CD8-positive, alpha-beta T cell (primary cell): ENCODE measurements at places on chromosomes 5 and 9.

- peak; percentile 25 for DNase-seq
Measured at GRCh38 chr9:69027355-69028097, 8.0 kb upstream of the FXN start.

GRCh38 chr9:135969064-135969683 is 8.0 kb upstream of the UBAC1 start:
- no peak for DNase-seq

GRCh38 chr9:14021871-14022525 is 291.9 kb downstream of the NFIB start:
- DNase-seq: no peak

GRCh38 chr5:58300346-58300895 is 159.5 kb downstream of the PLK2 start:
- DNase-seq: no peak

DNA sequence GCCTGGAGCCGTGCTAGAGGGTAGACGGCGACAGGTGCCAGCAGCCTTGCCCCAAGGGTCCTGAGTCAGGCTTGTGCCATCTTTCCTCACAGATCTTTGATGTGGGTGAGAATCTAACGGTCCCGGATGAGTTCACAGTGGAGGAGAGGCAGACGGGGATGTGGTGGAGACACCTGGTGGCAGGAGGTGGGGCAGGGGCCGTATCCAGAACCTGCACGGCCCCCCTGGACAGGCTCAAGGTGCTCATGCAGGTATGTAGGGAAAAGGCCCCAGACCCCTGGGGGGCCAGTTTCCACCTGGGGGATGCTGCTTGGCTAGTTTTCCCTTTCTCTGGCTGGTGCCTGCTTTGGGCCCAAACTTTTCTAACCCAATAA is 24.0 kb downstream of the PTGES2 start:
- DNase-seq: peak; percentile 70

GRCh38 chr9:100679834-100680233 is 102.0 kb downstream of the CAVIN4 start:
- DNase-seq: no peak

DNA sequence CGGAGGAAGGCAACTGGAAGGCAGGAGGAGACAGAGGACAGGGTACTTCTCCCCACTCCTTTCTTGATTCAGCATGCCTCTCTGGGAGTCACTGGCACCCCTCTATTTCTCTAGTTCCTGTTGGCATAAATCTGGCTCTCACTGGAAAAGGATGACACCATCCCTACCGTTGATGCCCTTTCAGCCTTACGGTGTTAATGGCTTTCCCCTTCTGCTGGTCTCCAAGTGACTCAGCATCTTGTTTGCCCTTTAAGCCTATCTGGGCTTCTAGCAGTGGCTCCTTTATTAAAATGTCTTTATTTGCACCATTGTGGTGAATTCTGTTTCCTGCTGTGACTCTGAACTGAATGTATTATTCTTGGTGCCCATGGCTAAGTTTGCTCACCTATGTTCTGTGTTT is 227.3 kb upstream of the GLRA1 start:
- no peak for DNase-seq

- no peak for DNase-seq
Measured at GRCh38 chr5:133846478-133847226, 121.8 kb downstream of the C5orf15 start.

- no peak for DNase-seq
Measured at GRCh38 chr5:133114166-133114932, 62.5 kb downstream of the HSPA4 start.

- DNase-seq: no peak
Measured at GRCh38 chr9:99762470-99762869, 59.2 kb upstream of the NR4A3 start.

DNA sequence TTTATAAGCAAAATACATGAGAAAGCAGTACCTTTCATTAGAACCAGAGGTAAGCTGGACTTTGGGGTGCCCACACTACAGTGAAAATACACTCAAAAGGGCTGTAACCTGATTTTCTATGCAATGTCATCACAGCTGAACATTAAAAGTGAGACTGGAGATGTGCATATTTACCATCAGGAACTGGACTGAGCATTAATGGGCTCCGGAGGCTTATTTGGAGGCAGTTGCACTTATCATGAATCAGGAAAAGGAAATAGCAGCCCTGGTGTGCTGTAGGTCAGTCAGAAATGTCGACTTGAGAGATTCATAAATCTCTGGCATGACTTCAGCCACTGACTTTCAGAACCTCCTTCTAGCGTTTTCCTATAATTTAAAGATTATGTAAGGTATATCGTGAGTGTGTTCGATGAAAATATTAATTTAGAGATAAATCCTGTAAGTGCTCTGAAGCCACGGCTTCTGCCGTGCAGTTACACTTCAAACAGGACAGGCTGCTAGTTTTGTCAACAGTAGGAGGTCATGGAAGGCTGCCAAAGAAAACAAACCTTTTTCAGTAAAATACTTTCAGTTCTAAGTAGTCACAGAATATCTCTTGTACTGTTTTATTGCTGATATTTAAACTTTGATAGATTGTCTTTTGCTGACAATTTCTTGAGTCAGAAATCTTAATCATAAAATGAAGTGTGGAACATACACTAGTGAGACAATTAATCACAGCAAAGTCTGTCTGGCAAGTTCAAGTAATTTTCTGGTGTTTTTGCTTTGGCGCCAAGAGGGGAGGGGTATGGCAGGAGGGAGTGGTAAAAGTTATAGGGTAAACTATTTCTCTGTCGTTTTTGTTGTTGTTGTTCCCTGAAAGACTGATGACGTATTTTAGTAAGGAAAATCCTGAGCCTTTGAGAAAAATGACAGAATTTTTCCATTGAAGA is 939.7 kb downstream of the NR2F1-AS1 start:
- DNase-seq: no peak

GRCh38 chr9:27447031-27447683 is 76.9 kb upstream of the IFNK start:
- no peak for DNase-seq

DNA sequence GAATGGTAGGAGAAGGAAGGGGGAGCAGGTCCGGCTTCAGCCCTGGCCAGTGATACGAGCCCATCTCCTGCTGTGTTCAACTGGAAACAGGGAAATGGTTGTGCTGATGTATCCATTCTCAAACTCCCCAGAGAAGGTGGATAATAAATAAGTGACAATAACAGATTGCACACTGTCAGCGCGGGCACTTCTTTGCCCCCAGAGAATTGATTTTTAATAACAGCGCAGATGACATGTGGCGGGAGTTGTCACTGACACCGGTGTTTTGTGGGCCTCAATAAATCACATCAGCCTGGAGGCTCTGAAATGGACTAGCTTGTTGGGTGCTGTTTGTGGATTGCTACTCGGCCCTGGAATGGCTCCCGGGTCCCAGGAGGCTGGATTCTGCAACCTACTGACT is 141.4 kb upstream of the PANK3 start:
- DNase-seq: no peak

- DNase-seq: no peak
Measured at GRCh38 chr5:54725391-54726280, 208.1 kb downstream of the SNX18 start.

- DNase-seq: no peak
Measured at GRCh38 chr5:43416803-43417394, 4.7 kb upstream of the CCL28 start.

DNA sequence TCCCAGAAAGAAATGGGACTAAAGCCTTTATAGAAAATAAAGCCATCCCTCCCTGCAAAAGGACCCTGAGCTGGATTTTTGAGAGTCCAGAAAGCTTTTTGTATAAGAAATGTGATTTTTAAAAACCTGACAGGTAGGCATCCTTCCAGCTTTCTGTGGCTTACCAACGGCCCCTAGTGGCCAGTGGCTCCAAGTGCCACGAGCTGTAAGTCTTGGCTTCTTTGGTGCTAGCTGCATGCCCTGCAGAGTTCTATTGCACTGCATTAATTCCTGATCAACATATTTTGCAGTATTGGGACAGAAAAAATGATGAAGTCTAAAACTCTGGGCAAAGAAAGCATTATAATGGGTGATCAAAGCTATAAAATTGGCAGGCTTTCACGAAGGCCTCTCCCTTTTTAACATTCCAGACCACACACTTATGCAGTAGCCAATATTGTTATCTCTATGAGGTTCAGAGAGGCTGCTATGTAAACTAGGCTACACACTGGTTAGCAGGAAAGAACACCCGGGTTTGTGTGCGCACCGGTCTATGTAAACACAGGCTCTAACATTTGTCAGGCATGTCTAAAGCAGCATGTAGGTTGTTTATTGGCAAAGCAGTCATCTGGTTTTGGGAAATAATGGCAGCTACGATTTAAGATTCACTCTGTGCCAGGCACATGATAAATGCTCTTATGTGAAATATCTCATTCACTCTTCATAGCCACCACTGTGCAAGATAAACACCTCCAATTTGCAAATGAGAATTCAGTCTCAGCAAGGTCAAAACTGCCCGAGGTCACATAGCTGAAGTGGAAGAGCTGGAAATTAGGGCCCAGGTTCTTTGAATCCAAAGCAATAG is 55.2 kb downstream of the NMUR2 start:
- no peak for DNase-seq

DNA sequence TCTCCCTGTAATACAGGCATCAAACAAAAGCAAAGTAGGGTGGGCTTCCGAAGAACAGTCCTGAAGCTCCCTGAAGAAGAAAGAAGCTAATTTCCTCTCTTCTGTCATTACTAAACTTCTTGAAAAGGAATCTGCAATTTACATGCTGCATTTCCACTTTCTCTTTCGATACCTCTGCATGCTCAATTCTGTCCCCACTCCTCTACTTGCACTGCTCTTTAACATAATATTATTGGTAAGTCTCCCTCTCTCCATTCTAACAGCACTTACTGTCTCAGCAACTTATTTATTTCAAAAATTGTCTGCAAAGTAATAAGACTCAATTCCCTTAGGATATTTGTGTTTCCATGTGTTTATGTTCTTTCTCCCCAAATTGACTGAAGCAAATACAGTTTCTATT is 3.9 kb upstream of the PLPP1 start:
- no peak for DNase-seq

DNA sequence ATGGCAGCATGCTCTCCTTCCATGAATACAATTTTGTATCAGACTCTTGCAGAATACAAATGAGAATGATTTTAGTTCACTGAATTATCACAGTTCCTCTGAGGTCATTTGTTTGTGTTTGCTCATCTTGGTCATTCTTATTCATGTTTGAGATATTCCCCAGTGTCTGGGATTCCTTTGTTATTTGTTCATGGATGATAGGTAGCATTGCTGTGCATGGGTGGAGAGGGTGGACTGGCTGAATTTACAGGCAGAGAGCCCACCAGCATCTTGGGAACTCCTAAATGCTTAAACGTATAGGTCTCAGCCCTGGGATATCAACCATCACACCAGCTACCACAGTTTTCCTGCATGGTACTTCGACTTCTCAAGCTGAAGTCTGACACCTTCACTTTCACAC is 459.8 kb downstream of the CCDC171 start:
- no peak for DNase-seq

- DNase-seq: no peak
Measured at GRCh38 chr5:164721656-164722055, 1216.2 kb downstream of the MAT2B start.

DNA sequence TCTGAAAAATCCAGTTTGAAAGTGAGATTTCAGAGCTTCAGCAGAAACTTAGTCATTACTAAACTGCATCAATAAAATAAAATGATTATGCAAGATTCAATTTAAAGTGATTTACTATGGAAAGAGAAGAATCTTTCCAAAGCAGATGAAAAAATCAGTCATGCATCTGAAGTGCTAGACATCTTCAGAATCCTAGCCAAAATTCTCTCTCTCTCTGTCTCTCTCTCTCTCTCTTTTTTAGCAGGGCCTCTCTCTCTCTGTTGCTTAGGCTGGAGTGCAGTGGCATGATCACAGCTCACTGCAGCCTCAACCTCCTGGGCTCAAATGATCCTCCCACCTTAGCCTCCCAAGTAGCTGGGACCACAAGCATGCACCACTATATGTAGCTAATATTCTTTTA is 18.2 kb upstream of the UBLCP1 start:
- no peak for DNase-seq

DNA sequence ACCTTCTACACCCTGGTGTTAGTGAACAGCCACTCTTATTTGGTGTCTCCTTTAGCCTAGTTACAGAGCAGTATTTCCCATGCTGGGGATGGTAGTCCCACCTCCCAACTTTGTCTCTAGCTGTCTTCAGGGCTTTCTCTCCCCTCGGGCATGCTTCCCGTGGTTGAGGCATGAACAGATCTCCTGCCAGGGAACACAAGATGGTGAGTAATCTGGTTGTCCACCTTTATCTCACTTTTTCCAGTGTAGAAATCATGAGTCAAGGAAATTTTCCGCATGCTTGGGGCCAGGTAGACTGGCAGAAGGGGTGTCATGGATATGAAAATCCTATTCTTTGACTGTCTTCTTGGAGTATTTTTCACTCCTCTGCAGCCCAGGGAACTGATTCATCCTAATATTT is 532.9 kb downstream of the ANXA1 start:
- DNase-seq: no peak

DNA sequence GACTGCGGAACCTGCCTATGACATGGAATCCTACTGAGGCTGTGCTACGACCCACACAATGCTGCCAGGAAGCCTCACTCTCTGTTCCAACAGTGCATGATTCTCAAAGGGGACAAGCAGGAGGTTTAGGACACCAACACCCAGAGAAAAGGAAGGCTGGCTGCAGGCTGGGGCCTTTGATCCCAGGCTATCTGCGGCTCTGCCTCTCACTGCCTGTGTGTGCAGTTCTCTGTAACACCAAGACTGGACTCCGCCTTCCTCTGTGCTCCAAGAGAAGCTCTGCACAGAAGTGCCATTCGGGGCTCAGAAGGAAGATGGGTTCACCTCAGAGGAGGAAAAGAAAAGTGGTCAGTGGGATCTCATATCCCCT is 20.5 kb downstream of the ANKH start:
- no peak for DNase-seq

DNA sequence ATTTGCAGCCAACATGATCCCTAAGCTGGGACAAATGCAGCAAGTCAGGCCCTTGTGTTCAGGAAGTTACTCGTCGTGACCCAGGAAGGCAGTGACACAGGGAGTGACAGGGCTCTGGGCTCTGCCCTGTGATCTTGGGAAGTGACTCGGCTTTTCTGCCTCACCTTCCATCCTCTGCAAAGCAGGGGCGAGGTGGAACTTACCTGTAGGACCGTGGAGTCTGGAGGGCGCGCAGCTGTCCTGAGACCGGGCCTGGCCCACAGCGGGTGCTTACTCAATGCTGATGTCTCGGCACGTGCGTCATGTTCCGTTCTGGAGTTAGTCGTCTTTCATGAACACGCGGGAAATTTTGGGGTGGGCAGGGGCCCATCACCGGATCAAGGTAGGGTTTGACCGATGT is 22.8 kb upstream of the LPCAT1 start:
- no peak for DNase-seq

DNA sequence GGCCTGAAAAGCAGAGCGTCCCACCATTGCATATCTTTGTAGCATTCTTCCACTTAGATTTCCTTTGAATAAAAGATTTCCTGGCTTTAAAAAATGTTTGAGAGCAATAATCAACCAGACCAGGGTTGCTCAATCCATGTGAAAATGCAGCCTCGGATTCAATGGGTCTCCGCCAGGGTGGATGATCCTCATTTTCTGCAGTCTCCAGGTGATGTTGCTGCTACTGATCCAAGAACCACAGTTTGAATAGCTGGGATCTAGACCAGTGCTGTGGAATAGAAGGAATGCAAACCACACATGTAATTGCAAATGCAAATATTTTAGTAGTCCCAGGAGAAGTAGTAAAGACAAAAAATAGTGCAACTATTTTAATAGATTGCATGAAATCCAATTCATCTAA is 317.6 kb downstream of the IRX1 start:
- DNase-seq: no peak
